ENCODE measurements at places on chromosomes 3 and 15. TPM values are rescaled to one million over a fixed set of nuclear protein-coding genes. Genes with fewer than 3 reads are reported as not detected.

RPL35A gene
- 900 TPM for total RNA-seq

C3orf70 gene
- total RNA-seq, result 11.2 TPM

HIGD2B gene
- not detected for total RNA-seq

- no peak for DNase-seq
Observed at GRCh38 chr3:119562307-119562961, 3.0 kb upstream of the CD80 start.

PLSCR5 gene
- total RNA-seq, result not detected

DNA sequence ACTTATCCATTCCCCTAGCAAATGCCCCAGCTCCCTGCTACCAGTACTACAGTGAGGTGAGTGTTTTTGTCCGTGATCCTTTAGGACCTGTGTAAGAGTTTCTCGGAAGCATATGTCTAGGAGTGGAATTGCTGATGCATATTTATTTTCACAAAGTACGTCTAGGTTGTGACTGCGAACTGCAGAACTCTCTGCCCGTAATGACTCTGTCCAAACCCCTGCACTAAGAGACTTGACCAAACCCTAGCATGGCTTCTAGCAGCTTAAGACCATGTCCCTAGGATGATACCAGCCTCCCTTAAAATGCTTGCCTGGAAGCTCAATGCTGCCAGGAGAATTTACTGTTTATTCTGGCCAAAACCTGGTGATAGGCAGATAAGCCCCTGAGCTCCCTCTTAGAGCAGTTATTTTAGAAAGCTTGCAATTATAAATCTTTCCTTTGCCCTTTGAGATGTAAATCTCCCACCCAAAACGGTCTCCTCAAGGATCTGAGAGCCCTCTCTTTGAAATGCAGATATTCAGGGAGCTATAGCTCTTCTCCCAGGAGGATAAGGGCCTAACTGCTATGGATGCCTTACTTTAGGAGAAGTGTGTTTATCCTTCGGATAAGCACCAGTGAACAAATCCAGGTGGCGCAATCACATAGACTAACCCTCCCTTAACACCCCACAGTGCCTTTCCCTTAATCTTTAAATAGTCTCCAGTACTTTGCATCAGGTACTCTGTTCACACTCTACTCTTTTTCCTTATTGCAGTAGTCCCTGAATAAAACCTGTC lies 14.7 kb upstream of the CA12 start:
- no peak for DNase-seq

- no peak for DNase-seq
Observed at GRCh38 chr3:50554553-50554952, 13.0 kb downstream of the C3orf18 start.

GRCh38 chr3:20324664-20325478 lies 138.9 kb upstream of the SGO1 start:
- DNase-seq, result no peak

SH3GL3 gene
- not detected for total RNA-seq

DNA sequence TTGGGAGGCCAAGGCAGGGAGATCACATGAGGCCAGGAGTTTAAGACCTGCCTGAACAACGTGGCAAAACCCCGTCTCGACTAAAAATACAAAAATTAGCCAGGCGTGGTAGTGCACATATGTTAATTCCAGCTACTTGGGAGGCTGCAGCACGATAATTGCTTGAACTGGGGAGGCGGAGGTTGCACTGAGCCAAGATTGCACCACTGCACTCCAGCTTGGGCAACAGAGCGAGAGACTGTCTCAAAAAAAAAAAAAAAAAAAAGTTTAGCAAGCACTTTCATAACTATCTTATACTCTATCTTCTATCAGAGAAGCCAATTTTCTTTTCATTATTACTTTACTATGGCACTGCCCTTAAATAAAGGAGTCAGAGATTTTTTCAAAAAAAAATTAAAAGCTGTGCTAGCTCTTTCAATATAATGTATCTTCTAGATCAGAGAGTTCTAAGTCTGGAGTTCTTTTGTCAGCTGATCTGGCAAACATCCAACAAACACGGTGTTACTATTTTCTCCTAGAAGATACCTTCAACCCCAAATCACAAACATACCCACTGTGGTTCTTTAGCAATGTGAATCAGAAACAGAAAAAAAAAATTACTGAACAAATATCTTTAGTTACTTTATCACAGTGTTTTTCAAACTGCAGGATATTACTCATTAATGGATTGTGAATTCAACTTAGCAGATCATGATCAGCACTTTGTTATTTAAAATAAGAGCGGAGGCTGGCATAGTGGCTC lies 3.0 kb downstream of the ZNF770 start:
- no peak for DNase-seq

- DNase-seq, result no peak
Observed at GRCh38 chr3:169498336-169498735, 165.2 kb downstream of the MECOM start.

- DNase-seq, result no peak
Observed at GRCh38 chr15:61050844-61051568, 178.1 kb downstream of the RORA start.

DNA sequence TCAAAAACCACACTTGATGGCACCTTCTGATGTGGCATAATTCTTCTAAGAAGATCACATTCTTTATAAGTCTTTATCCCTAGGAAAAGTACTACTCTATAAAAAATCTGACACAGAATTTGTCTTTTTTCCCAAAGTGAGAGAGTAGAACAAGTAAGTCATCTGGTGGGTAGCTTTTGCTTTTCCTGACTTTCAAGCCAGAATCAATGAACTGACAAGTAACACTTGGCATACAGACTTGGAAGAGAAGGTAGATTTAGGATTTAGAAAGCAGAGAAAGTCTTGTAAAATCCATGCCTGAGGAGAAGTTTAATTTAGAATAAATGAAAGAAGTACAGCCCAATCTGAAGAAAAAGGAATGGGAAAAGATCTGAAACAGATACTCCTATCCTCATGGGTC lies 66.6 kb upstream of the TUSC7 start:
- no peak for DNase-seq

DNA sequence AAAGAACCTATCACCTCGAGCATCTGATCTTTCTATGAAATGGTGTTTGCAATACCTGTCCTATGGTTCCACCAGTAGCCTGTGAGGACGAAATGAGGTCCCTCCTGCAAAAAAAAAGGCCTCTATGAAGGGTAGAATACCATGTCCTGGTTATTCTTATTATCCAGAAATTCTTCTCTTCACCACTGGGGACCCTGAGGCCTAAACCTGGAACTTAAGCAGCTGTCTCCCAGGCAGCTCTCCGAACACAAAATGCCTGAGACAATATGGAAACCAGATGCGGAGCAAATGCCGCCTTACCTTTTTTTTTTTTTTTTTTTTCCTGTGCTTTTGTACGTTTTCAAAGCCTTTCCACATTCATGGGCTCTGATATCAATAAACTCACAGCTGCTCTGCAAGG lies 62.1 kb upstream of the WNT5A start:
- no peak for DNase-seq

DNA sequence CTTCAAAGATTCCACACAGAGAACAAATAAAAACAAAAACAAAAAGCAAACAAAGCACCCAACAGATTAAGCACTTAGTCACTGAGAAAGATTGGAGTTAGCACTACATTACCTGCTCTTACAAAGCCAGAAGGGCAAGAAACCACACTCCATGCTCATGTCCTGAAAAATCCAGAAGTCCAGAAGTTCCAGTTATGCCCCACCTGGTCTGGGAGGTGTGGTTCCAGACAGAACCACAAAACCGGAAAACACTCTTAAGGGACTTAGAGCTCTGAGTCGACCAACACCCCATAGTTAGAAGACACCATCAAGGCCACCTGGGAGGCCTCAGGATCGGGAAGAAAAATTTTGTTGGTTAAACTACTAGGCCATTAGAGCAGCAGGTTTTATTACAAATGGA lies 88.9 kb downstream of the TNIK start:
- no peak for DNase-seq
